ENCODE measurements at places on chromosomes 11 and 22.

DNA sequence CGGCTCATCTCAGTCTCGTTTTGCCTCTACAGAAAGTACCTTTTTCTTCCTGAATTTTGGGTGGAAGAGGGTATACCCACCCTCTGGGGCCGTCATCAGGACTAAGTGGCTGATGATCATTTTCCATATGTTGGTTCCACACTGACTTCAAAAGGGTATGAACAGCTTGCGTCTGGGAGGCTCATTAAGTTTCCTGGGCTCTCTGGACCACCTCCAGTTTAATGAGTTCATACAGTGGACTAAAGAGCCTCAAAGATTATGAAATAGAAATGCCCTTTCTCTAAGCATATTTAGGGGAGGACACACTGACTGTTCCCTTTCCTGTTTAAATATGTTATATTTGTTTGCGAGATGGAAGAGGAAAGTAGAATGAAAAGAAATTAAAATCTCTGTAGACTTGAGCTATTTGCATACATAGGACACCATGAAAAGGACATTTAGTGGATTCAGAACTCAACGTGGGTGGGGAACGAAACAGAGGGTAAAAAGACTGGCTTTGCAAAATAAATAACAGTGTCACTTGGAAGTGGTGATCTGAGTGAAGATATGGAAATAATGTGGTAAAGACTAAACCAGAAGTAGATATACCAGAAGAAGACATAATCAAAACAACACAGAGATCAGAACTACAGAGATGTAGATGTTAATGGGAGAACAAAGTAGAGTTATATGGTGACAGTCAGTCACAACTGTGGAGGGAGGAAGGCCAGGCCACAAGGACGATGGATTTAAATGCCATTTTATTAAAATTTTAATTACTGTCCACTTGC is 18.7 kb downstream of the LDLRAD3 start:
- DNase-seq = no peak

DNA sequence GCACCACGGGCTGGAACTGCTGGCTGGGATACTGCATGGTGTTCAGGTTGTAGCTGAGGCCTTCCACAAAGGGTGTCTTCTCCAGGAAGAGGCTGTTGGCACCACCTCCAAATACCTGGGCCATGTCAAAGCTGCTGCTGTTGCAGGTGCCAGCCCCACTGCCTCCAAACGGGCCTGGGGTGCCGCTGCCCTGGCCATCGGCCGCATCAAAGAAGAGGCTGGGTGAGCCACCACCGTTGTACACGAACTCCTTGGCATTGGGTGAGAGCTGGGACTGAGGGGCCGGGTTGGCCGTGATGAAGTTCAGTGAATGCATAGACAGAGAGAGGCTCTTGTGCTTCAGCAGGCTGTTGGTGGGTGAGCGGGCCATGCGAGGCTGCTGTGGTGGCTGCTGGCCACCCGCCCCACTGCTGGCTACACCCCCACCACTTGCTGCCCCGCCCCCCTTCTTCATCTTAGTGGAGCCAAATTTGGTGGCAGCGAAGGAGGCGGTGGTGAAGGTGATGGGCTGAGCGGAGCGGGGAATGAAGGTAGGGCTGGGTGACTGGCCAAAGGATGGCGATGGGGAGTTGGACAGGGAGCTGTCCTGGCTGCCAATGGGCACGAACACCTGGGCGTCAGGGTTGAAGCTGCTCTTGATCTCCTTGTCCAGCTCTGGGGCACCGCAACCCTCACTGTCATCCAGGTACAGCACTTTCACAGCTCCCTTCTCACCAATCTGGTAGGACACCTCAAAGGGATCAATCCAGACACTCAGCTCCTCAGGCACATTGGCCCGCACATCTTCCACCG is 10.1 kb downstream of the TOB2 start:
- DNase-seq = no peak

- DNase-seq = no peak
These were observed 86.5 kb downstream of the TRPC6 start for GRCh38 chr11:101497291-101497690.

DNA sequence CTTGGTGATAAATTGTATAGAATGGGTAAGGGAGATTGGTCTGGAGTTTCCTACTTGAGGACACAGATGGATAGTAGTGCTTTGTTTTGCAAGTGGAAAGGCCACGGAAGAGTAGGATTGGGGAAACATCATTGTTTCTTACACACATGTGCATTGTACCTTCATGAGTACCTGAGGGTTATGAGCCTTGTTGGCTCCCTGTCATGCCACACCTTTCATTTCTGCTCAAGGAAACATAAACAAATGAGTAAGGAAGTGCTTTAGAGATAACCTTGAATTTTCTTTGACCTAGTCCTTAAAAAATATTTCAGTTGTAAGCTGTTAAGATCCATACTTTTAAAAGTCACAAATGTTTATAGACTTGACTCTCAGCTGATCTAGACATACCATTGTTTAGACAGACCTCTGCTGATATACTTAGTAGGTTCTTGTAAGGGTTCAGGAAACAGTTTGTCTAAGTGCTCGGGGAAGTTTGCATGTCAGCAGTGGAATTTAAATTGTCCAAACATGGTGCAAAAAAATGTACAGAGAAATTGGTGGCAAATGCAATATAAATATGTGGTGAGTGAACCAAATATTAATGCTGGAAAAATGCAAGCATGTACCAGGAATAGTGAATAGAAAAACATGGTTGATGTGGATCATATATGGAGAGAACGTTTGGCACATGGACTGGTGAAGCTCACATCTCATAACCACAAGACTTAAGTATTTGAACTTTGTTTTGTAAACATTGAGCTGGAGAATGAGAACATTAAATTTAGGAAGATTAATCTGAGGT is 40.9 kb downstream of the GAS2 start:
- no peak for DNase-seq

DNA sequence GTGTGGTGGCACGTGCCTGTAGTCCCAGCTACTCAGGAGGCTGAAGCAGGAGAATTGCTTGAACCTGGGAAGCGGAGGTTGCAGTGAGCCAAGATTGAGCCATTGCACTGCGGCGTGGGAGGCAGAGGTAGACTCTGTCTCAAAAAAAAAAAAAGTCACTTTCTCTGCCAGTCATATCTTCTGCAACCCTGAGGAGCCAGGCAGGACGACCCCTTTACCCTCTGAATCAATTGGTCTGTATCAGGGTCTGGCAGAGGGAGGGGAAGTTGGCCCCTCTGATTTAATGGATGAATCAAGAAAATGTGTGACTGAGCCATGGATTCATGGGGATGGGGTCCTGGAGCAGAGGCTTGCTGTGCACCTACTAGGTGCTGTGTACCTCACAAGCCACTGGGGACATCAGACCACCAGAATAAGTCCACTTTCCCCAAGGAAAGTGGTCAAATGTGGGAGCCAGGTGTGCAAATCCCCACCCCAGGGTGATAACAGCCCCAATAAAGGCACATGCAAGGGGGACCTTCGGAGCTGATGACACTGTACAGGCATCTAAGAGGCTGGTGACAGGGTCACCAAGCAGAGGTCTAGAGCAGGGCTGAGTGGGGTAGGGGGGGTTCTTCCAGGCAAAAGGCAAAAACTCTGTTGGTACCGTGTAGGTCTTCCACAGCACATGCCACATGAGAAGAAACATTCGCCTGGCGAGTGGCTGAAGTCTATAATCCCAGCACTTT is 29.0 kb downstream of the TXN2 start:
- DNase-seq = no peak

DNA sequence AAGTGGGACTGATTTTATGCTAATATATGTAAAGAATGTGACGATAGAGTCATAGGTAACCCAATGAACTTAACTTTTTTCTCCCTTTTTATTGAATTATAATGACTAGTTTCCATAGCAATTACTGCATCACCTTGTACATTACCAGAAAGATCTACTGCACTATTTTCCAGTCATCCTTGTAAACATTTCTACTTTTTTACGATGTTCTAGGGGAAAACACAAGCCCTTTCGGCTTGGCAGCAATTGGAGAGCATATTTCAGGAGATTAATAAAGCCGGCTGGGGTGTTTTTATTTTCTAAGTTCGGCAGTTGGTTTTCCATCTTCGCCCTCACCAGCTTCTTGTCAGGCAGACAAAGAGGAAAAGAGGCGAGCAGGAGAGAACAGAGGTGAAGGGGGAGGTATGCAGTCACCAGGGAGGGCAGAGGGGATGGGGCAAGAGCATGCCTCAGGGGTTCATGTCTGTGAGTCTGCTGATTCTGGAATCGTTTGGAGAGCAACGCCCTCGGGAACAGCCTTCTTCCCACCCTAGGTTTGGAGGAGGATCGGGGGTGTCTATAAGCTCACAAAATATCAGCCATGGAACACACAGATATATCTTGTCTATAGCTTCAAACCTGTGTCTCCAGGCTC is 476.4 kb downstream of the MIAT start:
- no peak for DNase-seq

DNA sequence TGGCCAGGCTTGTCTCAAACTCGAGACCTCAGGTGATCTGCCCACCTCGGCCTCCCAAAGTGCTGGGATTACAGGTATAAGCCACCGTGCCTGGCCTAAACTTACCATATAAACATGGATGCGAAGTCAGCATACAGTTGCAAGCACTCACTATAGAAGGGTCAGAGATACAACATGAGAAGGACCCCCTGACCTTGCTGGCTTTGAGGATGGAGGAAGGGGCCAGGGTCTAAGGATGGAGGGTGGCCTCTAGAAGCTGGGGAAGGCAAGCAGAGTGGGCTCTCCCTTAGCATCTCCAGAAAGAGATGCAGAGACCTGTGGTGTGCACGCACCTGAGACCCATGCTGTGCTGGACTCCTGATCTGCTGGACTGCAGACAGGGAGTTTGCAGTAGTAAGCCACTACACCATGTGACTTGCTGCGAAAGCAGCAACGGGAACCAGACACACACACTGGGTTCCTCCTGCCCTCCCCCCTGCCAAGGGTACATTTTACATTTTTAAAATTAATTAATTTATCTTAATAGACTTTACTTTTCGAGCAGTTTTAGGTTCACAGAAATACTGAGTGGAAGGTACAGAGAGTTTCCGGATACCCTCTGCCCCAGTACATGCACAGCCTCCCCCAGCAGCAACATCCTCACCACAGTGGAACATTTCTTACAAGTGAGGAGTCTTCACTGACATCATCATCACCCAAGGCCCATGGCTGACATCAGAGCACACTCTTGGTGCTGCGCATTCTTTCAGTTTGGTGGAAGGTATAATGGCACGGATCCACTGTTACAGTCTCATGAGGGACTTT is 170.1 kb upstream of the B3GAT1 start:
- DNase-seq = no peak

GRCh38 chr11:2567026-2567671 is 122.3 kb downstream of the KCNQ1 start:
- peak; percentile 11 for DNase-seq

- no peak for DNase-seq
These were observed 15.2 kb downstream of the TMPRSS5 start for GRCh38 chr11:113690619-113691569.

DNA sequence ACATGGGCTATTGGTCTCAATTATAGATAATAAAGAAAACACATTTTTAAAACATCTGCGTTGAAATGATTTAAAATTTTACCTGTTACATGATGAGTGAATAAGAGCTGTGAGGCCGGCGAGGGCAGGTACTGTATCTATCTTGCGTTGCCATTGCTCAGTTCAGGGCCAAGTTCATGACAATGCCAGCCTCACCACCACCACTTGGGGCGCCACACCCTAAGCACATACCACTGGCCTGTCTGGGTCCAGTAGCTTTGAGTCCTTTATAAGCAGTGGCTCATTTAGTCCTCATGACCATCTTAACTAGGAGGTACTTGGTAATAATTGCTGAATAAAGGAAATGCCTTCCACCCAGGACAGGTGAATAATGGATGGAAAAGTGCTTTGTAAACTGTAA is 14.5 kb upstream of the MB start:
- no peak for DNase-seq

DNA sequence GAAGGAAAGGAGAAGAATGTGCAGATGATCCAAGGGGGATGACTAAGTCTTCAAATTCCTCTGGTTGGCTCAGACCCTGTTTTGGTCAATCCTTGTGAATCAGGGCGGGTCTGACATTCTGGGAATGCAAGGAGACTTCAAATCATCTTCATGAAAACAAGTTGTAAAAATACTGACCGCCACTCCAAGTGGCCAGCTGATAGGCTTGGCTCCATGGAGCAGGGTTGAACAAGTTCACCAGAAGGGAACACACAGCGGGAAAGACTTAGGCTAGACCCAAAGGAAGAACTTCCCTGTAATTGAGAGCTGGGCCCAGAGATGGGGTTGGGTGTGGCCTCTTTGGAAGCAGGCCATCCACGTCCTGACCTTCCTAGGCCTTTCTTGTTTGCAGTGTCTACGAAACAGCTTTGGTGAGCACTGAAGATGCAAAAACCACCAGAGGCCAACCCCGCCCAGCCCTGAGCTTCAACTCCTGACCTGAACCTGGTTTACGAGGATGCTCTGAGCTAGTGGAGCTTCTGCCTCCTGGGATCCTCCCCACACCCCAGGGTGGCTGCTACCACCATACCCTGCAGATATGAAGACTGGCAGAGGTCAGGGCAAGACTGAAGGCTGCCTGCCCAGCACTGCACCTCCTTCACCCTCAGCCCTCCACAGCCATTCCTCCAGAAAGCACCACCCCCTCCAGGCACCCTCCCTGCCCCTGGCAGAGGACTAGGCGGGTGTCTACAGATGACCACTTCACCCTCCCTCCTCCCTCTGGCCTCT is 26.1 kb downstream of the GDPD5 start:
- no peak for DNase-seq

DNA sequence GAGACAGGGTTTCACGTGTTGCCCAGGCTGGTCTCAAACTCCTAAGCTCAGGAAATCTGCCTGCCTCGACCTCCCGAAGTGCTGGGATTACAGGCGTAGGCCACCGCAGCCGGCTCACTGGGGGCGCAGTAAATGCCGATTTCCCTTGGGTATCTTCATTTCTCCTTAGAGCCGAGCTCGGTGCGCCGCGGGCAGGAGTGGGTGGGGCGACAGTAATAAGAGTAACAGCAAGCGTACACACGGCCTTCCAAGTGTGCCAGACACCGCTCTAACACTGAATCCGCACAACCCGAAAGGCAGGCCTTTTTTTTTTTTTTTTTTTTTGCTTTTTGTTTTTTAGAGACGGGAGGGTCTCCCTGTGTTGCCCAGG is 500 bp upstream of the ADSL start:
- DNase-seq = no peak

DNA sequence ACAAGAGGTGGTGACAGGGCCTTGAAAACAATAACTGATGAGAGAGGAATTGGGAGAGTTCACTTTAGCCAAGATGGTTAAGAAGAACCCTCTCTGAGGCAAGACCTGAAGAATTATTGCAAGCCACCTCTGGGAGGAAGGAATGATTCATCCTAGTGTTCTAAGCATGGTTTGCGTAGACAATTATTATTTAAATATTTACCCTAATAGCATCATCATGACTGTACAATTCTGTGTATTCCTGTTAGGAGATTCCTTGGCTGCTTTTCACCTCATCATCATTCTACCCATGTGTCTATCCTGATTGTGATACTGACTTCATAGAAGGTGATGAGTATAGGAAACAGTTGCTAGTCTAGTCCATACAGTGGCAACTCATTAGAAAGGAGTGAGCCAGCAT is 264.4 kb downstream of the DDX10 start:
- DNase-seq = no peak

DNA sequence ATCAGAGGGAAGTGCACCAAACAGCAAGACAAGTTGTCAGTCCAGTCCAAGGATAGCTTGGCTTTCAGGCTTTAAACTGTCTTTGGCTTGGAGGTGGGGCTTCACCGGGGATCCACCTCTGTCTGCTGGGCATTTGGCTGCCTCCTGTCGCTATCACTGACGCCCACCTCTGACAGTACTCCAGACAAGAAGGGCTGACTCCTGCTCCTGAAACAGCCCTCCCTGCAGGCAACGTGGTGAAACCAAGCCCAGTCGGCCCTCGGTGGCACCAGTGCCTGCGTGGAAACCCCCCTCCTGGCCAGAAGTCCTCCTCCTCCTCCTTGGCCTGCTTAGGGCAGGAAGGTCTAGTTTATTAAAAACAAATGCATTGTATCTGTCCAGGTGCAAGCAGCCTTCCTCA is 16.9 kb downstream of the DHCR7 start:
- no peak for DNase-seq
